ENCODE measurements at places on chromosomes 6 and 20. TPM values are rescaled to one million over a fixed set of nuclear protein-coding genes. Genes with fewer than 3 reads are reported as not detected.

MUC21 gene
- not detected for total RNA-seq

OPRL1 gene
- 3.0 TPM for total RNA-seq

HLA-DQB2 gene
- total RNA-seq: not detected

ADGB gene
- not detected for total RNA-seq

GRM4 gene
- total RNA-seq: not detected

CST5 gene
- not detected for total RNA-seq

ZSWIM3 gene
- total RNA-seq: 5.0 TPM

CLIC5 gene
- total RNA-seq: under 0.01 TPM

MOXD1 gene
- total RNA-seq: under 0.01 TPM

FAM217A gene
- not detected for total RNA-seq

NHLRC1 gene
- total RNA-seq: 0.65 TPM

TPD52L2 gene
- total RNA-seq: 96.3 TPM

KHDRBS2 gene
- not detected for total RNA-seq

BCLAF1 gene
- total RNA-seq: 67.3 TPM

DNMT3B gene
- 1.3 TPM for total RNA-seq

SYNDIG1 gene
- not detected for total RNA-seq

PTGIS gene
- total RNA-seq: 0.44 TPM

TFAP2A gene
- not detected for total RNA-seq

MTHFD1L gene
- total RNA-seq: 30.3 TPM

LY86 gene
- not detected for total RNA-seq

TRIM15 gene
- not detected for total RNA-seq

HLA-DQA2 gene
- total RNA-seq: not detected

OVOL2 gene
- total RNA-seq: not detected

GINS1 gene
- total RNA-seq: 8.3 TPM

PKIB gene
- total RNA-seq: not detected

All from lung microvascular endothelial cell (primary cell).